ENCODE measurements at places on chromosomes 16 and 17.

DNA sequence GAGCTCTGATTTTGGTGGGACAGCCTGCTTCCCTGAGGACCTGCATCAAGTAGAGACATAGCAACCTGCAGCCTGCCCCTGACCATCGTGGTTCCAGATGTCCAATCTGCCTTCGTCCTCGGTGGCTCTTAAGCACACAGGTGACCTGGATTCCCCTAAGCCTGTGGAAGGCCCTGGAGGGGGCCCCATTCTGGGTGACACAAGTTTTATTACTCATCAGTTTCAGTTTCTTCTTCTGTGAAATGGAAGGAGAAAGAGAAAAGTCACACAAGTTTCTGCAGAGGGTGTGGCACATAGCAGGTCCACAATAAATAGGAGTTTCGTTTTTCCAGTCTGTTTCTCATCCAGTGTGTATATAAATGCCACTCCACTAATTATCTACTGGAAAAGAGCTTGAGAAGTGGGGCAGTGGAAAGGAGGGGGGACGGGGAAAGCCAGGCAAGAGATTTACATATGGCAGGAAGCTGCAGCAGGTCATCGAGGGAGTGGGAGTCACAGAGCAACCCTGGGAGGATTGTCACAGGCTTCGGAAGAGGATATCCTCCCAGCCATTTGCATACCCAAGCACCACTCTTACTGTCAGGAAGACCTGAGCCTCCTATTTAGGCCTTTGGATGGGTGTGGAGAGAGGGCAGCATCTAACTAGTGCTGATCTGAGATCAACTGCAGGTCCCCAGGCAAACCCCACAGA, 10.0 kb upstream of the NOS2 start:
- DNase-seq: peak; percentile 34

DNA sequence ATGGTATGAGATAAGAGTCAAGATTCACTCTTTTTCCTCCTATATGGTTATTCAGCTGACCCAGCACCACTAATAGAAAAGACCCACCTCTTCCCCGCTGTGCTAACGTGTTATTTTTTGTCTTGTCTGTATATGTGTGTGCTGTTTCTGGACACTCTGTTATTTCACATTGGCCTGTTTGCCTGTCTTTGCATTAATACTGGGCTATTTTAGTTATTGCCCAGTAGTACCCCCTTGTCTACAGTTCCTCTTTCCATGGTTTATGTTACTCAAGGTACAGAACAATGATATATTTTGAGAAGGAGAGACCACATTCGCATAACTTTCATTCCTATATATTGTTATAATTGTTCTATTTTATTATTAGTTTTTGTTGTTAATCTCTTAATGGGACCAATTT, 74.0 kb upstream of the SIAH1 start:
- DNase-seq: no peak

- DNase-seq: no peak
Observed at GRCh38 chr17:78622491-78623265, 45.5 kb upstream of the DNAH17 start.

GRCh38 chr17:72717676-72718075, 374.8 kb downstream of the SLC39A11 start:
- DNase-seq: no peak

- no peak for DNase-seq
Observed at GRCh38 chr16:11799509-11800381, 2.7 kb upstream of the ZC3H7A start.

- DNase-seq: no peak
Observed at GRCh38 chr17:44088254-44088653, 17.7 kb downstream of the G6PC3 start.

DNA sequence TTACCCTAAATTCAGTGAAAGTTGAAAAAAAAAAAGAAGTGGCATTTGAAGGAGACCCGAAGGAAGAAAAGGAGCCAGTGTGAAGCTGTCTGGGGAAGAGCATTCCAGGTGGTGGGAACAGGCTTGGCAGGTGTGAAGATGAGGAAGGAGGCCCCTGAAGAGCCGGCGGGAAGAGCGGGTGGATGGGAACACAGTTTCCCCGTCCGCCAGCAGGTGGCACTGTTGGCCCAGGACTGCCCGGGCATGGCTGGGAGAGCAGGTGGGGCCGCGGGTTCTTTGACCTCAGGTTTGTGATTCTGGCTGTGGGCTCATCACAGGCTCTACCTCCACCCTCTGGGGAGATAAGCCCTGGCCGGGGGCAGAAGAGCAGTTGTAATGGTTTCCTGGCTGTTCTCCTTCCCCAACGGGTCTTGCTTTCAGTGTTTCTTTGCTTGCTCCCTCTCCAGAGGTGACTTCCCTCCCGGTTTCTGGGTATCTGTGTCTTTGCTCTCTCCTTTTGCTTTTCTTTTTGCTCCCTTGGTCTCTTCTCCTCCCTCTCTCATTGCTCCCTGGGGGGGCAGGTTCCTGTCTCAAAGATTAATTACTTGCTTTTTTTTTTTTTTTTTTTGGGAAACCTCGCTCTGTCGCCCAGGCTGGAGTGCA, 32.3 kb downstream of the RAP1GAP2 start:
- DNase-seq: peak; percentile 74

DNA sequence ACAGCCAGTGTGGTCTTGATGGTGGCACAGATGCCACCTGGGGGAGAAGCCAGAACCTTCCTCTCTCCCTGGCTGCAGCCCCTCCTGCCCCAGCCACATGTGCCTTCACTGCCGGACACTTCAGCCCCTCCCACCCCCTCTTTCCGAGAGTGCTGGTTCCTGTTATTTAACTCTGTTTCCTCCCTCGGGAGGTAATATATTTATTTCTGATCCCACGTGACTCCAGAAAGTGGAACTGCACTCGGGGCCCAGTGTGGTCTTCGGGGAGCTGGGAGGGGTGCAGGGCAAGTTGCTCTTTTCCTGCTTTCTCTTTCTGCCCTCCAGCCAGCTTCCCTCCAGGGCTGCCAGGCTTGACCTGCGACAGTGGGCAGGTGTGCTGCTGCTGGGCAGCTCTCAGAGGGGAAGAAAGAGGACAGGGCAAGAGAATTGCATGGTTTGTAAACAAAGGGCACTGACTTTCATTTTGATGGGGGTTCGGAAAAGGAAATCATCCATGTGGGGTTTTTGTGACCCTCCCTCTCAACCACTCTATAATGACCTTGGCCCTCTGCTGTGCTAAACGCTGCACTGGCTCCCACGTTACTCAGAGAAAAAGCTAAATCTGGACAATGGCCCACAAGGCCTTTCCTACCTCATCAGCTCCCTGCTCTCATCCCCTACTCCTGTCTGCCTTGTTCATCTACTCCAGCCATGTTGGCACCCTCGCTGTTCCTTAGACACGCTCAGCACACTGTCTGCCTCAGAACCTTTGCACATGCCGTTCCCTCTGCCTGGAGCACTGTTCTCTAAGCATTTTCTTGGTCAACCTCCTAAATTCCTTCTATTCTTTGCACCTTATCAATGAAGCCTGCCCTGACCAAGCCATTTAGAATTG, 8.2 kb upstream of the CIITA start:
- no peak for DNase-seq

DNA sequence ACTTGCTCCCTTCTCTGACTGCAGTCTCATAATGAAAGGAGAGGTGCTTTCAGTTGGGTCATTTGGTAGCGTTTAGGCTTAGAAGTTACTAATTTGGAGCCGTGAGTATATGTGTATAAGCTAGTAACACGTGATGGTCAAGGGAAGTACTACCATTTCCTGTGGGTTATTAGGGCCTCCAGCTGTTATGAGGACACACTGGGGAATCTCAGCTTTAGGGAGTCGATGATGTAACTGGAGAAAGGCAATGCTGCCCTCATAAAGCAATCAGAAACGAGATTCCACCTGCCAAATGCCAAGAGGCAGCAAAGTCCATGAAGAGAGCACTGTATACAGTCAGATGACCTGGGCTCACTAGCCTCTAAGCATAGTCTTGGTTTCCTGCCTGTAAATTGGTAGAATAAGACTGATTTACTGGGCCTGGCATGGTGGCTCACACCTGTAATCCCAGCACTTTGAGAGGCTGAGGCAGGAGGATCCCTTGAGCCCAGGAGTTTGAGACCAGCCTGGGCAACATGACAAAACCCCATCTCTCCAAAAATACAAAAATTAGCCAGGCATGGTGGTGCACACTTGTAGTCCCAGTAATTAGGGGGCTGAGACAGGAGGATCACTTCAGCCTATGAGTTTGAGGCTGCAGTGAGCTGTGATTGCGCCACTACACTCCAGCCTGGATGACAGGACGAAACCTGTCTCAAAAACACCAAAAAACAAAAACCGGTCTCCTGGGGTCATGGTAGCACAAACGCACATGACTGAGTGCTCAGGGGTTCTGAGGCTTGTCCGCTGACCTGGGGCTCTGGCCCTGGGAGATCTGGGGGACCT, 53.0 kb downstream of the SF3B3 start:
- no peak for DNase-seq

GRCh38 chr17:55314061-55314783, 49.5 kb downstream of the HLF start:
- no peak for DNase-seq

DNA sequence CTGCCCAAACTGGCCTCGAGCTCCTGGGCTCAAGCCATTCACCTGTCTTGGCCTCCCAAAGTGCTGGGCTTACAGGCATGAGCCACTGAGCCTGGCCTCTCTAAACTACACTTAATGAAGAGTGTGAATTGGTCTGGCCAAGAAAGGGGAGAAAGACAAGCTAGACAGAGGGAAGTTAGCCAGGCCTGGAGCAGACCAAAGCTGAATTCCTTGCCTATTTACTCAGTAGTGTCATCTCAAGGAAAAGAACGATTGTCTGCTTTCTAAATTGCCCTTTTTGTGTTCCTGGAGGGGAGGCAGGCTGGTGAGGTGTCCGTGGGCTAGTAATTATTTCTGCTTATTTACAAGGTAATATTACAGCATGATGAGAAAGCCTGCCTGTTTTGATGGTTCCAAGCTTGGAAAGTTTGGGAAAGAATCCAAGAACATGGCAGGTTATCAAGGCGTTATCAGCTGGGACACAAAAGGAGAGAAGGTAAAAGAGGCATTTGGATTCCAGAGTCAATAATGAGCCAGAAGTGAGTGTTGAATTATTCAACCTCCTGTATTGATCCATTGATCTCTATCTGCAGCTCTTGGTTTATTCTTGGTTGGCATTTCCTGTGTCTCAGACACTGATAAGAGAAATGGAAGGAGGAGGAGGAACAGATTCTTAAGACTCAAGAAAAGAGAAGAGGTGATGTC, 6.3 kb upstream of the CBFB start:
- no peak for DNase-seq

DNA sequence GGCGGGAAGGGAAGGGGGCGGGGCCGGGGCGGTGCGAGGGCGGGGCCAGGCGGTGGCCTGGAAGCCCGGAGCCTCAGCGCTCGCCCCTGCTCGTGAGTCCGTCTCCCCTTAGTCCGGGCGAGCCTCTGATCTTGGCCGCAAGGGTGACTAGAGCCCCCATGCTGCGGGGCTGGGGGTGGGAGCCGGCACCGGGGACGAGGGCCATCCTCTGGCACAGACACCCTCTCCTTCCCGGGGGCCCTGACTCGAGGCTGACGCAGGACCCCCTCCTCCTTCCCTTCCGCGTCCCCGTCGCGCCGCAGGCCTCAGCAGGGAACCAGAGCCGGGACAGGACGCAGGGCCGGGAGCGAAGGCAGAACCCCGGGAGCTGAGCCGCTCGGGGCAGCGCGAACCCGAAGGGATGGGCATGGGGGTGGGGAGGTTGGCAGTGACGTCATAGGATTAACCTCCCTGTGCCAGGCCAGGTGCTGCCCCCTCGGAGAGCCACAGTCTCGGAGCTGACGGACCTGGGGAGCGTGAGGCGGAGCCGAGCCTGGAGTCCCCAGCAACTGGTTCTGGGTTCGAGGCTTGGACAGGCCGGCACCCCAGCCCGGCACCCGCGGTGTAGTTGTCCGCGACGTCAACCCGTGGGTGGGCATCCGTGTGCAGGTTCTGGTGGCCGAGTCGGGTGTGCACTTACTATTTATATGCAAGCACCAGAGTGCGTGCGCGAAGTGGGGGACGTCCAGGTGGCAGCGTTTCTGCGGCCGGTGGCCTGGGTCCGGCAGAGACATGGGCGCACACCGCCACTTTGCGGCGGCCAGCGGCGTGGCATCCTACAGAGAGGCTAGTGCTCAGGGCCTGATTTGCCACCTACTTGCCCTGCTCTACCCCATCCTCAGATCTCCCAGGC, 503 bp upstream of the PLCD3 start:
- DNase-seq: peak; percentile 65

DNA sequence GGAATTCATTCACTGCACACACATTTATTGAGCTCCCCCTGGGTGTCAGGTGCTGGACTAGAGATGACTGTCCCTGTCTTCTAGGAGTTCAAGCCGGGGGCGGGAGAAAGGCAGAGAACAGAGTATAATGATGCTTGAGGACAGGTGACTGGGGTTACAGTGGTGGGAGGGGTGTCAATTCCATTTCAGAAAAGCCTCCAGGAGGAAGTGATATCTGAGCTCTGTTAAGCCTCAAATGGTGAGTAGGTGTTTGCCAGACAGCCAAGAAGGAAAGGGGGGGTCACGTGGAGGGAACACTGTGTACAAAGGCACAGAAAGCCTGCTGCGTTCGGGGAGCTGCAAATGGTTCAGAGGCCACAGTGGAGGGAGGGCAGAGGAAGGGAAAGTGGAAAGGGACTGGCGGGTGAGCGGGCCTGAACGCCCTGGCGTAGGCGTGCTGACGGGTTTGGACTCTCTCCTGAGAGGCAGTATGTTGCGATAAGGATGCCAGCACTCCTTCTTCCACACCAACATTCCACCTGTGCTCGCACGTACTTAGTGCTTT, 9.7 kb upstream of the NXPH3 start:
- no peak for DNase-seq

DNA sequence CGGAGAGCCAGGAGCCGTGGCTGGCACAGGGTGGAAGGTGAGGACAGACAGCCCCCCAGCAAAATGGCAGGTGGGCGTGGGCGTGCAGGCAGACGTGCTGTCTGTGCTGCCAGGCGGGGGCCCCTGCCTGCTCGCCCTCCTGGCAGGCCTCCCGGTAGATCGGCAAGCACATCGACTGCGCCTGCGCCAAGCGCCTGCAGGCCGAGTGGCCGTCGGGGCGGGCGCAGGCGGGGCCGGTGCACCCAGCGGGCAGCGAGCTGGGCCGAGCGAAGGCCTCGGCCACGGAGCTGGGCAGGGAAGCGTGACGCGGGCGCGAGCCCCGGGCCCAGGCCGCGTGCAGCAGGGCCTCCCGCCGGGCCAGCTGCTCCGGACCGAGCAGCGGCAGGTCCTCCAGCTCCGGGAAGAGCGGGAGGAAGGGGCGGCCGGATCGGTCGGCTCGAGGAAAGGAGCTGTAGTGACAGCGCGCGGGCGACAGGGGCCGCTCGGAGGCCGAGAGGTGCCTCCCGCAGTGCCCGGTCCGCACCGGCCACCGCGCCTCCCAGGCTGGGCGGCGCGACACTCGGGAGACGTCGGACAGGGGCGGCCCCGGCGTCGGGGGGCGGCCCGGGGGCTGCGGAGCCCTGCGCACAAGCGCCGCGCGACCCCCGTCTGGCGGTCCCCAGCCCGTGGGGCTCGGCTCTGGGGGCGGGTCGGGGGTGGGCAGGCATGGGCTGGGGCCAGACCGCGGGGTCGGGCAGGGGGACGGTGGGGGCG, 16.9 kb downstream of the GRIN2C start:
- DNase-seq: no peak

GRCh38 chr17:76345377-76345974, 8.2 kb downstream of the PRPSAP1 start:
- DNase-seq: no peak
